ENCODE measurements at places on chromosomes 16 and 17. TPM values are rescaled to one million over a fixed set of nuclear protein-coding genes. Genes with fewer than 3 reads are reported as not detected.

The CTRL gene
- total RNA-seq: 2.1 TPM

The RPRML gene
- total RNA-seq: not detected

The FHOD1 gene
- 19.1 TPM for total RNA-seq

The TBC1D28 gene
- total RNA-seq: not detected

The ABCA3 gene
- total RNA-seq: 10.4 TPM

The SULT1A2 gene
- total RNA-seq: 2.9 TPM

The PHOSPHO1 gene
- total RNA-seq: 0.34 TPM

The TUBD1 gene
- 9.4 TPM for total RNA-seq

The CCT6B gene
- total RNA-seq: 6.3 TPM

The SCNN1G gene
- 18.9 TPM for total RNA-seq

The ZPBP2 gene
- not detected for total RNA-seq

The FSCN2 gene
- 4.2 TPM for total RNA-seq

The PGAP3 gene
- 56.9 TPM for total RNA-seq

The NTN3 gene
- total RNA-seq: not detected

The RHBDF1 gene
- 49.0 TPM for total RNA-seq

The CCL8 gene
- not detected for total RNA-seq

The G6PC1 gene
- total RNA-seq: not detected

The KRT20 gene
- 4.7 TPM for total RNA-seq

The MYH11 gene
- total RNA-seq: 1,287 TPM

The IL17C gene
- total RNA-seq: not detected

The FAM234A gene
- 89.4 TPM for total RNA-seq

The NHLRC4 gene
- 0.36 TPM for total RNA-seq

The MRPL45 gene
- total RNA-seq: 31.1 TPM

The RARA gene
- total RNA-seq: 34.9 TPM

The CD300E gene
- total RNA-seq: 0.73 TPM
